Right renal cortex interstitium (tissue), 3 donors: ENCODE measurements at places on chromosomes 3 and 15. TPM values are rescaled to one million over a fixed set of nuclear protein-coding genes. Genes with fewer than 3 reads are reported as not detected.

DNA sequence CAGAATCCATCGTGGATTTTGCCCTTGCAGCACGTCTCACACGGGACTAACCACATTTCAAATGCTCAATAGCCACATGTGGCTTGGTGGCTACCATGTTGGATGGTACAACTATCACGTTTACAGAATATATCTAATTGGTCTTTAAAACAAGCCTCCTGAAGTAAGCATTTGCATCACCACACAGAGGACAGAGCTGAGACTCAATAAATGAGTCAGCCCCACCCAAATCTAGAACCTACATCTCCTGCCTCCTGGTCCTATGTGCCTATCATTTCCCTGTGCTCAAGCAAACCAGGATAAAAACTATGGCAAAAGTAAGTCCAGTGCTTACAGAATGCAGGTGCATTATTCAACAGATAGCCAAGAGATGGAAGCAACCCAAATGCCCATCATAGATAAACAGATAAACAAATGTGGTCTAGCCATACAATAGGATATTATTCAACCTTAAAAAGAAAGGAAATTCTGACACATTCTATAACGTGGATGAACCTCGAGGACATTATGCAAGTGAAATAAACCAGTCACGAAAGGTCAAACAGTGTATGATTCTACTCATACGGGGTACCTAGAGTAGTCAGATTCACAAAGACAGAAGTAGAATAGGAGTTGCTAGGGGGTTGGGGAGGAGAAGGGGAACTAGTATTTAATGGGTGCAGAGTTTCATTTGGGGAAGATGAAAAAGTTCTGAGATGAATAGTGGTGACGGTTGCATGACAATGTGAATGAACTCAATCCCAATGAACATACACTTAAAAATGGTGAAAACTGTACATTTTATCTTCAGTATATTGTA is 43.9 kb downstream of the SRGAP3 start:
- no peak for DNase-seq

DNA sequence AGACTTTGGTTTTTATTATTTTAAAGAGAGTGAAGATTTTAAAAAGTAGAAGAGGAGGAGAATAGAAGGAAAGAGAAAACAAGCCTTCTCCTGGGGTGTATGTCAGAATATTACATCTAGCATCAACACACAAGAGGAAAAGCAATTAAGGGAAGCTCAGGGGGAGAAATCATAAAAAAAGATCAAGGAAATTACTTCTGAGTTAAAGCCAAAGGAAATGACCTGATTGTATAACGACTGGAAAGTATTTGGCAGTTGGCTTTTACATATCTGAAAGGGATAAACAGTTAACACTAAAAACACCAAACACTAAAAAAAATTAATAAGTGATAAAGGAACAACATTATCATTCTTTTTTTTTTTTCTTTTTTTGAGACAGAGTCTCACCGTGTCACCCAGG is 58.4 kb downstream of the CPNE4 start:
- DNase-seq = no peak

GRCh38 chr3:186225603-186226002 is 116.7 kb upstream of the ETV5 start:
- DNase-seq = no peak

- DNase-seq = no peak
Observed at GRCh38 chr3:122618614-122619013, 41.2 kb downstream of the PARP15 start.

GRCh38 chr15:95620934-95621579 is 709.4 kb upstream of the NR2F2 start:
- DNase-seq = no peak

GRCh38 chr3:140223631-140224030 is 288.6 kb downstream of the CLSTN2 start:
- no peak for DNase-seq

Gene HEG1
- 29.3 TPM for polyA plus RNA-seq

- DNase-seq = no peak
Observed at GRCh38 chr3:67641451-67641850, 13.0 kb downstream of the SUCLG2 start.

Gene GATM
- 213 TPM for polyA plus RNA-seq

GRCh38 chr15:44159492-44159891 is 35.6 kb downstream of the FRMD5 start:
- no peak for DNase-seq

GRCh38 chr15:85725564-85725963 is 69.2 kb downstream of the KLHL25 start:
- no peak for DNase-seq

Gene GRAMD2A
- polyA plus RNA-seq = 6.4 TPM

Gene CPEB1
- 2.2 TPM for polyA plus RNA-seq

GRCh38 chr3:179811321-179812095 is 158.7 kb downstream of the USP13 start:
- DNase-seq = peak; percentile 29

Gene RTP4
- polyA plus RNA-seq = 0.71 TPM

Gene BSN
- 1.6 TPM for polyA plus RNA-seq

Gene GPR27
- 8.3 TPM for polyA plus RNA-seq

Gene DNAH1
- polyA plus RNA-seq = 6.5 TPM

DNA sequence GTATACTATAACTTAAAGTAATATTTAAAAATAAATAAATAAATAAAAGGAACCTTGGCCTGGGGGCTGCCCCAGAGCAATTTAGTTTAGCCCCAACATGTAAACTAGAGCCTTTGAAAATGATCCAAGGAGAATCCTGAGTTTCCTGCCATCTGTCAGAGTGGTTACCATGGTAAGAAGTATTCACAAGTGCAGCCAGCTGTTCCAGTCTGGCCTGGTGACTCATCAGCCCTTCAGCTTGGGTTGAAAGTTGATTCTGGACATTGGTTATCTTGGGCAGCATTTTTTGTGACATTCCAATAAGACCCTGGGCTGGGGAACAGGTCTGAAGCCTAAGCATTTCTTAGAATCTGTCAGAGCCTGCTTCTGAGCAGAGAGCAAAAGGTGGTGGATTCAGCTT is 72.7 kb upstream of the LRTM1 start:
- DNase-seq = no peak

DNA sequence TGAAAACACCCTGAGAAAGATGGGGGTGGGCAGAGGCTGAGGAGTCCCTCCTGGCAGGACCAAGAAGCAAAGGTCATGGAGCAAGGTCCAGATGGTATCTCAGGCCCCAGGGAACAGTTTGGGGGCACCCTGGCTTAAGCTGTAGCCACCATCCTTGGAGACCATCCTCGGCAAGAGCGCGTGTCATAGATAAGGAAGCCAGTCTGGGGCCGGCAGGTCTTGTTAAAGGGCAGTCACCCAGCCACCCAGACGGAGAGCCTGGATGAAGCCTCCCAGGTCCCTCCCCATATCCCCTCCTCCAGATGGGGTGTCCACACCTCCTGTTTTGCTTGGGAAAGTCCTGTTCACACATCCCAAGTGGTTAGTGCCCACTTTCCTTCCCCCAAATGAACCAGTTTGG is 191.1 kb downstream of the KLF13 start:
- DNase-seq = no peak

DNA sequence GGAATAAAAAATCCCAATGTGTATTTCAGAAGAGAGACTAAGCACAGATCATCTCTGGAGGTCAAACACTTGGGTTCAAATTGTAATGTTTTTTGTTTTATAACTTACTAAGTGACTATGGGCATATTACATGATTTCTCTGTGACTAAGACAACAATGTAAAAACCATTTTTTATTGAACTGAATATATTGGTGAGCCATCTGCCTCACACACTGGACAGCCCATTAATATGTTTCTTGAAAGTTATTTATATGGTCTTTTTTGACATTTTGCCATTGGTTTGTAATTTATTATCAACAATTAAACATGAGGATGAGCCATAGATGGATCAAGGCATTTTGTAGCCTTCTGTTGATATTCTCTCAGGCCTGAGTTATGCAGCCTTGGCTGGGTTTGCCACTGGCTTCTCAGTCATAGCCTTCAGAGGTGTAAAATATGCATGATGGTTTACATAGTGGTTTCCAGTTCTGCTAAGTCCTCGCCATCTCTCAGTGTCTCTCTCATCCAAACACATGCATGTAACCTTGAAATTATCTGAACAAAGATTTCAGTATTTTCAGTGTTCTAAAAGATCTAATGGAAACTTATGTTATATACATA is 997.2 kb downstream of the DIPK2A start:
- DNase-seq = no peak

GRCh38 chr3:44913868-44914468 is 39.6 kb downstream of the TGM4 start:
- peak; percentile 13 for DNase-seq

- DNase-seq = peak; percentile 15
Observed at GRCh38 chr15:53193149-53193548, 403.0 kb upstream of the ONECUT1 start.

Gene EMC7
- 99.1 TPM for polyA plus RNA-seq

GRCh38 chr3:146705225-146705624 is 100.1 kb upstream of the PLSCR5 start:
- DNase-seq = no peak

Gene CEMIP
- polyA plus RNA-seq = 2.5 TPM

- DNase-seq = no peak
Observed at GRCh38 chr3:56081246-56081645, 387.0 kb downstream of the ERC2 start.

GRCh38 chr3:115099134-115099985 is 47.7 kb downstream of the ZBTB20 start:
- no peak for DNase-seq

DNA sequence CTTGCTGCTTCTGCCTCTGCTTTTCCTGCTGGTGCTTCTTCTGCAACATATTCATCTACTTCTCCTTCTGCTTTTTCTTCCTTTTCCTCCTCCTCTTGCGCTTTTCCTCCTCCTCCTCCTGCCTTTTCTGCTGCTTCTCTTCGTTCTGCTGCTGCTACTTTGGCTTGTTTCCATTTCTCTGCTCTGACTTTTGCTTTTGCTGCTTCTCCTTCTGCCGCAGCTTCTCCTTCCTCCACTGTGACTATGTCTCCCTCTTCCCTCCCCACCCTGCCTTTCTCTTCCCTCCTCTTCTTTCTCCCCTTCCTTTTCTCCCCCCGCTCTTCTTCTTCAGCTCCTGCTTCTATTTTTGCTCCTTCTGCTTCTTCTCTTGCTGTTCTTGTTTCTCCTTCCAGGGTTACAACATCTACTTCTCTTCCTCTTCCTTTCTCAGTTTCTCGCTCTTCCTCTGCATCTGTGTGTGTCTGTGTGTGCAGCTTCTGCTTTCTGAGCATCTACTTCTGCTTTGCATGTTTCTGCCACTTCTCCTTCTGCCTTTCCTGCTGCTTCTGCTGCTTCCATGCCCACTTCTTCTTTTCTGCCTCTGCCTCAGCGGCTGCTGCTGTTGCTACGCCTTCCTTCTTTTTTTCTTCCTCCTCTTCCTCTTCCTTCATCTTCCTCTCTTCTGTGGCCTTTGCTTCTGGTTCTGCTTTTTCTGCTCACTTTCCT is 51.4 kb downstream of the FAM43A start:
- DNase-seq = no peak

DNA sequence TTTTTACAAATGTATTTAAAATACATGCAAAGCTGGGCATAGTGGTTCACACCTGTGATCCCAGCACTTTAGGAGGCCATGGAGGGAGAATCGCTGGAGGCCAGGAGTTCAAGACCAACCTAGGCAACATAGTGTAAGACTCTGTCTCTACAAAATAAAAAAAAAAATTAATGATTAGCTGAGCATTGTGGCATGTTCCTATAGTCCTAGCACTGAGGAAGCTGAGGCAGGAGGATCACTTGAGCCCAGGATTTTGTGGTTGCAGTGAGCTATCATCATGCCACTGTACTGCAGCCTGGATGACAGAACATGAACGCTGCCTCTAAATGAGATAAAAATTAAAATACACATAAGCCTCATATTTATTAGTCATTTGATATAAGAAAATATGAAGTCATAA is 142.8 kb downstream of the TCF12 start:
- no peak for DNase-seq

- peak; percentile 80 for DNase-seq
Observed at GRCh38 chr3:14452740-14453710, 50.6 kb downstream of the SLC6A6 start.

Gene TP63
- polyA plus RNA-seq = 0.58 TPM

Gene MINAR1
- 1.2 TPM for polyA plus RNA-seq
